ENCODE measurements at places on chromosomes 16 and 17.

DNA sequence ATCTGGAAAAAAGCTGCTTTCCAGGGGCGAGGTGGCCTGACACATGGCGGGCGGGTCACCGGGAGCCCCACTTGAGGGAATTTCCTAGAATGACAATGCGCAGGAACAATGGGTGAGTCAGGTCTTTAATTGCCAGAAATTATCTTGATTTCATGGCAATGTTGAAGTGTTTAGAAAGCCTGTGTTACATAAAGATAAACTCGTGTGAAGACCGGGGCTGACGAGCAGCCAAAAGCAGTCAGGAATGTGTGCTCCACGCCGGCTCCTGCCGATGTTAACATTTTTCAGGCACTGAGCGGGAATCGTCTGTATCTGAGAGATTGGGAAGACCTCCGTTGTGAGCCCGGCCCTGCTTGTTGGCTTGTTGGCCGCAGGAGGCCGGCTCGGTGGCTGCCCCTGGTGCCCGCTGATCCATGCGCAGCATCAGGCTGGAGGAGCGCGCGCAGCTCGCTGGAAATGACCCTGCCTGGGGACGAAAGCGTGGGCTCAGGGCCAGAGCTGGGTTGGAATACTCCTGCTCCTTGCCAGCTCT, 353.1 kb downstream of the FOXL1 start:
- no peak for DNase-seq

GRCh38 chr17:1183171-1183873, 3.5 kb upstream of the ABR start:
- DNase-seq: peak; percentile 76

DNA sequence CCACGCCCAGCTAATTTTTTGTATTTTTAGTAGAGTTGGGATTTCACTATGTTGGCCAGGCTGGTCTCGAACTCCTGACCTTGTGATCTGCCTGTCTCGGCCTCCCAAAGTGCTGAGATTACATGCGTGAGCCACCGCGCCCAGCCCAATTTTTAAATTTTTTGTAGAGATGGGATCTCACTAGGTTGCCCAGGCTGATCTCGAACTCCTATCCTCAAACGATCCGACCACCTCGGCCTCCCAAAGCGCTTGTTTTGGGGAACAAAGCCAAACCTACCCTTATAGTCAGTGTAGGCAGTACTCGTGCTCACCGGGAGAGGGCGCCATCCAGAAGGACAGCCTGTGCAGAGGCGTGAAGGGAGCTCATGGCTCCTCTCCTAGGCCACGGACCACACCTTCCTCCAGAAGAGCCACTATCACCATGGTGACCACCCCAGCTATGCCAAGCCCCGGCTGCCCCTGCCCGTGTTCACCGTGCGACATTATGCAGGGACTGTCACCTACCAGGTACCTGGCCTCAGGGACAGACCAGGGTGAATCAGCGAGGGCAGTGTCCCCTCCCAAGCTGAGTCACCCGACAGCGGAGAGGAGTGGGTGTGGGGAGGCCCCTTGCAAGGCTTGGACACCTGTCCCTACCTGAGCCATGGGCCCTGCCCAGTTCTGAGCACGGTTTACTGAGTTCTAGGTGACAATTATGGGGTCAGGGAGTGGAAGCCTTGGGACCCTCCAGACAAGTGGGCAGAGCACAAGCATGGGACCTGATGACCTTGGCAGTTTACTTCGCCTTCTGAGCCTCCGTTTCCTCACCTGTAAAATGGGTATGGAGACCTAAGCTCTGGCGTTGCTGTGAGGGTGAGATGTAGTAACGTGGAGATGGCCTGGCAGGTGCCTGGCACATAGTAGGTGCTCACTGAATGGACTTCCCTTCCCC, 13.7 kb downstream of the MYO15B start:
- DNase-seq: peak; percentile 74

DNA sequence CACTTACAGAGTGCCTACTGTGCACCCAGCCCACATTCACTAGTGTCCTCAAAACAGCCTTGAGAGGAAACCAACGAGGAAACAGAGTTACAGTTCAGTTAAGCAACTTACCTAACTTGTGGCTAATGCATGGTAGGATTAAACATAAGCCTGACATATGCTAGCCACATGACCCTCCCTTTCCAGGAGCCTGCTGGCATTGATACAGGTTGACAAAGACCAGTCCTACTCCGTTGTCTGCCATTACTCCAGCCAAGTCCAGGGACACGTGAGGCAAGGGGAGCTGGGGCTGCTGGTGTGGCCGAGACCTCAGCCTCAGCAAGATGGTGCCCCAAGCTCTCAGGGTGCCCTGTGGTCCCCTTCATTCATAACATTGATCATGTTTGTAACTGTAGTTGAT, 37.9 kb downstream of the SNX20 start:
- no peak for DNase-seq

GRCh38 chr17:68394608-68395331, 62.5 kb downstream of the WIPI1 start:
- no peak for DNase-seq

DNA sequence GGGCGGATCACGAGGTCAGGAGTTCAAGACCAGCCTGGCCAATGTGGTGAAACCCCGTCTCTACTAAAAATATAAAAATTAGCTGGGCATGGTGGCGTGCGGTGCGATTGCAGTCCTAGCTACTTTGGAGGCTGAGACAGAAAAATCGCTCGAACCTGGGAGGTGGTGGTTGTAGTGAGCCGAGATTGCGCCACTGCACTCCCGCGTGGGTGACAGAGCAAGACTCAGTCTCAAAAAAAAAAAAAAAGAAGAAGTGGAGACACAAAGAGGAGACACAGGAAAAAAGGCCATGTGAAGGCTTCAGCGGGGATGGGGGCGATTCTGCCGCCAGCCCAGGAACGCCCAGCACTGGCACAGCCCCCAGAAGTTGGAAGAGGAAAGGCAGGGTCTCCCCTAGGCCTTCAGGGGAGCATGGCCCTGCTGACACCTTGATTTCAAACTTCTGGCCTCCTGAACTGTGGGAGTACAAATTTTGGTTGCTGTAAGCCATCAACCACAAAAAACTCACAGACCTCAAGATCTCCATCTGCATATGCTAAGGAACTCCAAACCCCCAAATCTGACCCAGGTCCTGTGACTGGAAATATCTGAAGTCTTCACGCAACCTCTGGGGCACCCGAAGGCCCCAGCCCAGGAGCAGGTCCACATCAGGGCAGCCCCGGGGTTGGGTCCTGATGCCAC, 7.0 kb downstream of the SGSH start:
- DNase-seq: no peak

GRCh38 chr16:28879261-28879840, 1.1 kb downstream of the ATP2A1 start:
- no peak for DNase-seq
